GM12892 (cell line): ENCODE measurements at places on chromosomes 12 and 14.

DNA sequence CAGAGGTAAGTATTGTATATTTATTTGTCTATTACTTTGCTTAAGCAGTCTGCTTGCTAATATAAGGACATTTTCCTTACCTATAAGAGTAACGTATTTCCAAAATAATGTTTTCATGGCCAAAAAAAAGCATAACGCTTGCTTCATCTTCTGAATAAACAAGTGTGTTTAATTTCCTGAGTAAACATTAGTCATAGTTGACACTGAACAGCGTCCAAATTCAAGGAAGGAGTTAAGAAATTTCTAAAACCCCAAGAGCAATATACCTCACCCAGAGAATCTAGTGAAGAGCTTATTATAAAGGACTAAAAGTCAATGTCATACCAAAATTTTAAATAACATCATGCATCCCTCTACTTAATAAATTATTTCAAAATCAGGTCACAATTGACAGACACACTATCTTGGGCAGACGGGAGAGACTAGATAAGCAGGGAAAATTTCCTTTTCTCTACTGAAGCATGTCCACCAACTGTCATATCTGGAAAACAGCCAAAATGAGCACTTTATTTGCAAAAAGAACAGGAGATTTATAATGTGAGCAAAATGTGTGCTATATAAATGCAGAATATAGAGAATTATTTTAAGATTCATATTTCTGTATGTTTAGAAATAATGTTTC lies 25.1 kb downstream of the ANKS1B start:
- no peak for DNase-seq

- DNase-seq, result no peak
These were observed 16.9 kb downstream of the AEBP2 start for GRCh38 chr12:19456176-19456575.

- no peak for DNase-seq
These were observed 29.2 kb downstream of the HIGD1C start for GRCh38 chr12:50981319-50982239.

GRCh38 chr14:53368066-53368465 lies 214.9 kb upstream of the DDHD1 start:
- DNase-seq, result no peak
